Calu3 (cell line): ENCODE measurements at places on chromosomes 1 and 21.
A peak's percentile ranks its signal among the peaks of the same experiment; 100 is the strongest.

DNA sequence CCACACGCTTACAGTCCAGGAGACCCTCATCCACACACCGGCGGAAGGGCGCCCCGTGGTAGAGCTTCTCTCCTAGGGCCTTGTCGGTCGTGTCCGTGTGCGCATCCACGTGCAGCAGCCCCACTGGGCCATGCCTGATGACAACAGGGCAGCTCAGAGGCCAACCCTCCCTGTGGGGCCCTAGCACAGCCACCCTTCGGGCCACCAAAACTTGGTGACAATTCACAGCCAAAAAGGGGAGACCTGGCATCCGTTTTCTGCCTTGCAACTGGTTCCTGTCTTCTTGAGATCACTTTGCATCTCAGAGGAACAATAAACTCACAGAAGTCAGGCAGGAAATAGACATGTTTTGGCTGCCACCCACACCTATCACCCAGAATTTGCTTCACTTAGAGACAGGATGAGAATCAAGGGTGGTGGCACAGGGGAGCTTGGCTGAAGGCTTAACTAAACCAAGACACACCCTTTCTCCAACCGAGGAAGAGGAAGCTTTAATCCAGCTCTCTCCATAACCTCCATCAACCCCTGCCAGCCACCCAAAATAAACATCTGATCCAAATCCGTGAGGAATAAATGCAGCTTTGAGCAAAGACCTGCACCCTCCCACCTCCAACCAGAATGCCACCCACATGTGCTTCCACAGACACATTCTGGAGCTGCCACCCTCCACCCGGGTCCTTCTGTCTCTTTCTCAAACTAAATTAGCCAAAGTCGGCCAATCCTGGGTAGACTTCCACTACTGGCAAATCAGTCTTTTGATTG is 5.7 kb downstream of the AGMAT start:
- no peak for DNase-seq

- DNase-seq = no peak
Observed at GRCh38 chr21:45847870-45848269, 133.7 kb upstream of the COL6A1 start.

- no peak for DNase-seq
Observed at GRCh38 chr21:31683029-31683428, 23.5 kb downstream of the SOD1 start.

GRCh38 chr1:62436039-62436465 is 797 bp upstream of the USP1 start:
- peak; percentile 97 for DNase-seq

GRCh38 chr1:171965777-171966176 is 124.5 kb downstream of the DNM3 start:
- no peak for DNase-seq

DNA sequence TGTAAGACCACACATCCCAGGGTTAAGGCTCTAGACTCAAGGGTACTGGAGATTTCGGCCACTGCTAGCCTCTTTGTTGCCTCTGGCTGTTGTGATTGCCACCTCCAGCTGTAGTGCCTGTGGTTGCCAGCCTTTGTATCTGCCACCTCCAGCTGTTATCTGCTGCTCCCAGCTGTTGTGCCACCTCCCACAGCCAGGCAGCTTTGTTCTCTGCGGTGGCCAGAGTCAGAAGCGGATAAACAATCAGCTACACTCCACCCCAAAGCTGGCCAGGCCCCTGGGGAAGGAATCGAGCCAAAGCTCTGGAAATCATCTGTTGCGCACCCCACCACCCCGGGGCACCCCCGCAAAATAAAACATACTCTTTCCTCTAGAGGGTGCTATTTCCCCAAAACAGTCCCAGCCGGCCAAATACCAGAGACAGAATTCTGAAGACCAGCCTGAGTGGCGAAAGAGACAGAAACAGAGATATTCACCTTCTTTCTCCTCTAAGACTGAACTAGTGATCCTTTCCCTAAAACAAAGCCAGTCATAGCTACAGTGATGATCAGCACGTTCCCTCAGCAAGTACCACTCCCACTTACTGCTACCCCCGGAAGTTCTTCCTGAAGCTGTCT is 14.8 kb upstream of the PIGM start:
- DNase-seq = peak; percentile 37

DNA sequence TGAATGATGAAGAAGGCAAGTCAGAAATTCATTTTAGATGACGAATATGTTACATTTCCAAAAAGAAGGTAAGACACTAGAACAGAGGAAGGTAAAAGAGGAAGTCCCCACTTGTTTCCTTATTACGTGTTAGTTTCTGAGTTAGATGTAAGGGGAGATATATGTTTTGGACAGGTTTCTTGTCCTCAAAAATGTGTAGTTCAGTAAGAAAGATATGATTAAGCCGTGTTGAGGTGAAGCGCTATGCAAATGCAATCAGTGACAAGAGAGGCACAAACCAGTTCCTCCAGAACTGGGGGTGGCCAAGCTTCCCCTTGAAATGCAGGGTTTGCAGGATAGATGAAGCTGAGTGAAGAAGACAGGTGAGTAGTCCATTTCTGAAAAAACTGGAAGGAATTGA is 293.3 kb upstream of the RUNX1 start:
- peak; percentile 6 for DNase-seq

DNA sequence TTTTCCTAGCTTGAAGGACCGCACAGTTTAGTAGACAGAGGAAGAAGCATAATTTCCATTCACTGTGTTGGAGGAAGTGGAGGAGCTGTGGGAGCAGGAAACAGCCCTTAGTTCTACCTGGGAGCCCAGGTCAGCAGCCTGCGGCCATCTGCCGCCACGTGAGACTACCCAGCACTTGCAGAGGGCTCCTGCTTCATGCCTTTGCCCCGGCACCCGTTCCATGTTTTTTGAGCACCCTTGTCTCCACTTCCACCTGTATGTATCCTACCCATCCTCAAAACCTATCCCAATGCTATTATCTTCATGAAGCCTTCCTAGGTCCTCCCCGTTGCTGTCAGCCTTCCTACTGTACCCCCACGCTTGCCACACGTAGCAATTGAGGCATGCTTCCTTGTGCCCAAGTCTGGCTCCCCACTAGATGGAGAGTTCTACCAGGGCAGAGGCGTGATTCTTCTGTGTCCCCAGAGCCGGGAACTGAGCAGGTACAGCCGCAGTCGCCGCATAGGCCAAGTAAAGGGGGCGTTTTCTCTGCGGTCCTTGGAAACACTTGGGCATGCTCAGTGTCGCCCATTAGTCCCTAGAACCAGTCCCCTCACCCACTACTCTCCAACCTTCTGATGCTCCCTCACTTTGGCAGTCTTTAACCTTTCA is 1.9 kb downstream of the SLC6A9 start:
- DNase-seq = no peak

GRCh38 chr1:161483361-161483760 is 21.9 kb upstream of the FCGR2A start:
- no peak for DNase-seq
